ENCODE measurements at places on chromosomes 1 and 21.

GRCh38 chr1:34591751-34592629, 162.9 kb upstream of the GJB5 start:
- no peak for DNase-seq

GRCh38 chr1:180271272-180272255, 41.5 kb downstream of the LHX4 start:
- DNase-seq = no peak

GRCh38 chr1:211531194-211532087, 39.5 kb upstream of the RD3 start:
- no peak for DNase-seq

DNA sequence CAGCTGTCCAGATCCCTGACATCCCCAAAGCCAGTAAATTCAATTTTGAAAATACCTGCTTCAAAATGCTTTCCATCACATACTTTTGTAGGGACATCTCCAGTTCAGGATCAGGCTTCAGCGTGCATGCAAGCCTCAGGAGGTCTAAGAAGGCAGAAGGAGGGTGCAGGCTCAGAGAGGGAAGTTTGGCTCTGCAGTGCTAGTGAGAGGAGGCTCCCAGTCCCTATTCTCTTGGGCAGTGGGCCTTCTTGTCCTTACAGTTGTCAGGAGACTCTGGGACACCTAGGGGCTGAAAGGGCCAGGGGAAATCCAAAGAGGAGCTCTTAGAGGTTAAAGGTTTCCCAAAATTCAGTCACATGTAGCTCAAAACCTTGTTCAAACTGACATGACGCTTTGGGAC, 20.1 kb downstream of the ADCY10 start:
- no peak for DNase-seq

DNA sequence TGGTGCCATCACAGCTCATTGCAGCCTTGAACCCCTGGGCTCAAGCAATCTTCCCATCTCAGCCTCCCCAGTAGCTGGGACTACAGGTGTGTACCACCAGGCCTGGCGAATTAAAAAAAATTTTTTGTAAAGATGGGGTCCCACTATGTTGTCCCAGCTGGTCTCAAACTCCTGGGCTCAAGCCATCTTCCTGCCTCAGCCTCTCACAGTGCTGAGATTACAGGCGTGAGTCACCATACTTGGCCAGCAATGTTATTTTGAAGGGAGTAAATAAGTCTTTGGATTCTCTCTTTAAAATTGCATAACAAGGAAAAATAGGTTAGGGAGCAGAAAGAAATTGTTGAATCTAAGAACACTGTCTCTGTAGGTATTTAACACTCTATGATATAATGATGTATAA, 111.3 kb downstream of the RPS6KC1 start:
- DNase-seq = no peak

- DNase-seq = no peak
These were observed 26.0 kb downstream of the EPHB2 start for GRCh38 chr1:22736501-22737080.

GRCh38 chr21:35481005-35481404, 431.9 kb upstream of the RUNX1 start:
- DNase-seq = no peak

DNA sequence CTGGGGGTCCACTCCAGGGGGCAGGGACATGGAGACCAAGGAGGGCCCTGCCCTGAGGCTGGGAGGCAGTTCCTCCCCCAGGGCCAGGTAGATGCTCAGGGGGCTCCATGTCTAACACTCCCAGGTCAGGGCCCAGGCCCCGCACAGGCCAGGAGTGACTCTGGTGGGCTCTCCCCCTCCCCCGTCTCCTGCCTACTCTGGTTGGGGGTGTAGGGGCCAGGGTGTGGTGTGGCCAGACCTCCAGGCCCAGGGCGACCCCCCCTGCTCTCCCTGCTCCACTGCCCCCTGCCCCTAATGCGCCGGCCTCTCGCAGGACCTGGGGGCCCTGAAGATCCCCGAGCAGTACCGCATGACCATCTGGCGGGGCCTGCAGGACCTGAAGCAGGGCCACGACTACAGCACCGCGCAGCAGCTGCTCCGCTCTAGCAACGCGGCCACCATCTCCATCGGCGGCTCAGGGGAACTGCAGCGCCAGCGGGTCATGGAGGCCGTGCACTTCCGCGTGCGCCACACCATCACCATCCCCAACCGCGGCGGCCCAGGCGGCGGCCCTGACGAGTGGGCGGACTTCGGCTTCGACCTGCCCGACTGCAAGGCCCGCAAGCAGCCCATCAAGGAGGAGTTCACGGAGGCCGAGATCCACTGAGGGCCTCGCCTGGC, 19.7 kb upstream of the CCDC27 start:
- no peak for DNase-seq

Measured in activated T-cell treated with anti-CD3 and anti-CD28 coated beads for 4 hours (primary cell).